Retinal pigment epithelial cell (primary cell): ENCODE measurements at places on chromosomes 16 and 17.

GRCh38 chr16:61842666-61843065 lies 193.6 kb downstream of the CDH8 start:
- no peak for DNase-seq

- DNase-seq, result no peak
These were observed 4.7 kb downstream of the COQ7 start for GRCh38 chr16:19071811-19072777.

- no peak for DNase-seq
These were observed 97.5 kb downstream of the CYLD start for GRCh38 chr16:50839356-50839755.

DNA sequence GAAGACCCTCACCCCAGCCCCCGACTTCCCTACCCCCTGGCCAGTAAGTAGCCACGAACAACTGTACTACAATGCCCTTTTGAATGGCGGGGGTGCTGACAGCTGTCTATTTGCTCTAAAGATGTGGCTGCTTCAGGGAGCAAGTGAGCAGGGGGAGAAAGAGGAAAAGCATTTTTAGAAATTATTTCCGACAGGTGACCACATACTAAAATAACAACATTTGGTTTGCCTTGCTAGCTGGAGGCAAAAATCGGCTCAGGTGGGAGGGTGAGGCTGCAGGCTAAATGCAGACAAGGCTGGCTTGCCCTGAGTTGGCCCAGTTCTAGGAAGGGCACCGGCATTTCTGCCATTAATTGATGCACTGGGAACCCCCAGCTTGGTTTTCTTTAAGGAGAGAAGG lies 188.5 kb downstream of the XYLT1 start:
- DNase-seq, result no peak

DNA sequence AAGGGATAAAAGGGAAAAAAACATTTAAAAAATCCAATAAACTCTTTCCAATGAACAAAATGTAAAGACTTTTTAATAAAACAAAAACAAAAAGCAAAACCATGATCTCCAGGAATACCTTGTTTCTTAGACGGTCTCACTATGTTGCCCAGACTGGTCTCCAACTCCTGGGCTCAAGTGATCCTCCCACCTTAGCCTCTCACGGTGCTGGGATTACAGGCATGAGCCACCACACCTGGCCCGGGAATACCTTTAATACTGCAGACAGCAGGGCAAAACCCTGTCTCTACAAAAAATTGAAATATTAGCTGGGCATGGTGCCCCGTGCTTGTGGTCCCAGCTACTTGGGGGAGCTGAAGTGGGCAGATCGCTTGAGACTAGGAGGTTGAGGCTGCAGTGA lies 7.9 kb downstream of the RNF43 start:
- DNase-seq, result no peak

GRCh38 chr17:63039342-63039741 lies 73.3 kb downstream of the TANC2 start:
- no peak for DNase-seq

DNA sequence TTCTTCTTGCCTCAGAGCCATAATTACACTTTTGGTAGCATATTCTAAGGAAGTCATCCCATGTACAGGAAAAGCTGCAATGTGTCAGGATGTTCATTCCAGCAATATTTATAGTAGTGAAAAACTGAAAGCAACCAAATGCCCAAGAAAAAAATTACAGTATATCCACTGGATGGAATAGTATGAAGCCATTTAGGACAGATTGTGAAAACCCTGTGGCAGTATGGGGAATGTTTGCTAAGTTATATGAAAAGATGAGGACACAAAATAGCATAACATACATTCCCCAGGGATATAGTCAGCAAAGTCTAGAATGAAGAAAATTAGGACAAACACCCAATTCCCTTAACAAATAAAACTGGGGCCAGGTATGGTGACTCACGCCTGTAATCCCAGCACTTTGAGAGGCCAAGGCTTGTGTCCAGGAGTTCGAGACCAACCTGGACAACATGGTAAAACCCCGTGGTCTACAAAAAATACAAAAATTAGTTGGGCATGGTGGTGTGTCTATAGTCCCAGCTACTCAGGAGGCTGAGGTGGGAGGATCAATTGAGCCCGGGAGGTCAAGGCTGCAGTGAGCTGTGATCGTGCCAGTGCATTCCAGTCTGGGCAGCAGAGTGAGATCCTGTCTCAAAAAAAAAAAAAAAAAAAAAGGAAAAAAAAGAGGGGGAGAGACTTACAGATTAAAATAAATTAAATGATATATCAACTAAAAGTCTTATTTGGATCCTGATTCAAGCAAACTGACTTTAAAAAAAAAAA lies 2.3 kb downstream of the LRRC3C start:
- peak; percentile 37 for DNase-seq

GRCh38 chr17:4806456-4806776 lies 536 bp upstream of the PLD2 start:
- DNase-seq, result no peak

DNA sequence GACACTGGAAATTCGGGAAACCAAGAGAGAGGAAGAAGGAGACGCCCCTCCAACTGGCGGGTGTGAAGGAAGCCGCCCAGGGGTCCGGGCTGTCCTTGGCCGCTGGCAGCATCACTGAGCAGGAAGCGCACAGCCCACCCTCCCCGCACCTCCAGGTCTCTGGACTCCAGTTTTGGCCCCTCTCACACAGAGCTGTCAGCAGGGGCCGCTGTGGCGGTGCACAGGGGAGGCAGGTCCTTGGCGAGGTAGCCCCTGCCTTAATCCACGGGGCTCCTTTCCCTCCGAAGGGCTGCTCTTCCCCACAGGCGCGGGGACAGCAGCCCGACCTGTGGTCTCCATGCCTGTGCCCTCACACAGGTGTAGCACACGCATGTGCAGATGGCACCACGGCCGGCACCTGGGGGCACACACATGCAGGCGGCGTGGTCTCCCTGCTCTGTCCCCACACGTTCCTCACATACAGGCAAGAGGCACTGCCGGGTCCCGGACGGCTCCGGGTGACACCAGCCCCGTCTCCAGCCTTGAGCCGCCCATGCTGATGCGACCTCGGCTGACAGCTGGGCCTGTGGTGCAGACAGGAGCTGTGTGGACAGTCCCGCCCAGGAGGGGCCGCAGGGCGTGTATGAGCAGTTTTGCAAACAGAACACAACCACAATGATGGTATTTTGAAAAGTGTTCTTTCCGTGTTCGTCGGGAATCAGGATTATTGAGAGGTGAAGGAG lies 26.6 kb upstream of the CHMP6 start:
- no peak for DNase-seq

DNA sequence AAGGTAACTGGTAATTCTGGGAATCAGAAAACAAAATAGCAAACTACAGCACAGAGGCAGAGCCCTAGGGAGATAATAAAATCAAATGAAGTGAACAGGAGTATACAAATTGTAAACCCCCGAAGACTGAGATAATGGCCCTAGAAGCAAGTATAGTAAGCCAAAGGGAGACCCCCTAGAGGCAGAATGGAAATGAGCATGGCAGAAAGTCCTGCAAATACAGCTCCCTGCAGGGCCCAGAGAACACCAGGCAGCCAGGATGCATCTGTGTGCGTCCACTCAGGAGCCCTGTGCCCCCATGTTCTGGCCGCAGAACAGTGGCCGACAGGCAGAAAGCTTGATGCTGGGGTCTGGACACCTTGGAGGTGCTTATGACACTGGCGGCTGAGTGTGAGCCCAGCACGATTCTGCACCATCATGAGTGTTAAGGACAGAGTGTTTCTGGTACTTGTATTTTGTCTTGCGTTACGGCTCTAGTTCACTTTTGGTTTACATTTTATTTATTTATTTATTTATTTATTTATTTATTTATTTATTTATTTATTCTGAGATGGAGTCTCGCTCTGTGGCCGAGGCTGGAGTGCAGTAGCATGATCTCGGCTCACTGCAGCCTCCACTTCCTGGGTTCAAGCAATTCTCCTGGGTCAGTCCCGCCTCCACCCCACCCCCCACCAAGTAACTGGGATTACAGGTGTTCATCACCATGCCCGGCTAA lies 48.7 kb downstream of the RGS9 start:
- DNase-seq, result no peak

GRCh38 chr17:83075270-83075880 lies 4.0 kb upstream of the METRNL start:
- DNase-seq, result no peak

DNA sequence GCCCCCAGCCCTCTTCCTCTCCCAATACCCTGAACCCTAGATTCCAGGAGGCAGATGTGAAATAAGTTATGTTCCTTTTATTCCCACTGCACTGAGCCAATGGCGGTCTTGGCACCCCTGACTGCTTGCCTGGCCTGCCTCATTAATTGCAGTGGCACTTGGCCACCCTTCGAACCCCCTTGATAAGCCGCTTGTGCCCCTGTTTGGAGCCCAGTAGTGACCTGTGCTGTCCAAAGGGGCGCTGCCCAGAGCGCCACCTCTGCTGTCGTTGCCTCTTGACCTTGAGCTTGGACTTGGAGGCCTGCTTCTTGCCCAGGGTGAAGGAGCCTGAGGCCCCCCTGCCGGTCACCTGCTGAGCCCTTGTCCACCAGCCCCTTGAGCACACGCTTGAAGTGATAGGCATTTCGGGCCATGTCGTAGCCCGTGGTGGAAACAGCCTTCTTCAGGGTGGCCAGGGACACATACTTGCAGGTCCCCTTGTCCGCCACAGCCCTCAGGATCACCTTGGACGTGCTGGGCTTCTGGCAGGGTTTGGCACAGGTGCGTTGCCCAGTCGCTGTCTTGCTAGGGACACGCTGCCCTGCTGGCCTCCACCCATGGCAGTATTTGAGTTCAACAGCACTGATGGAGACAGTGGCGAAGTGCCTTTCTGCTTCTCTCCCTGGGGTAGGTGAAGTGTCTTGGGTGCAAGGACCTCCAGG lies 5.7 kb downstream of the SGCA start:
- no peak for DNase-seq

DNA sequence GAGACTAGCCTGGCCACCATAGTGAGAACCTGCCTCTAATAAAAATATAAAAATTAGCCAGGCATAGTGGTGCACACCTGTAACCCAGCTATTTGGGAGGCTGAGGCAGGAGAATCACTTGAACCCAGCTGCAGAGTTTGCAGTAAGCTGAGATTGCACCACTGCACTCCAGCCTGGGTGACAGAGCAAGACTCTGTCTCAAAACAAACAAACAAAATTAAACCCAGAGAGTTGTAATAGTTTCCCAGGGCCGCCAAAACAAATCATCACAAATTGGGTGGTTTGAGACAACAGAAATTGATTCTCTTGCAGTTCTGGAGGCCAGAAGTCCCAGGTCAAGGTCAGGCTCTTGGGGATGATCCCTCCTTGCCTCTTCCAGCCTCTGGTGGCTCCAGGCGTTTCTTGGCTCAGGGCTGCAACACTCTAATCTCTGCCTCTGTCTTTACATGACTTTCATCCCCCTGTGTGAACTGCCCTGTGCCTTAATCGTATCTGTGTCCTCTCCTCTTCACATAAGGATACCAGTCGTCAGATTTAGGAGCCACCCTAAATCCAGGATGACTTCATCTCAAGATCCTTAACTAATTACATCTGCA lies 100.3 kb upstream of the NOL11 start:
- DNase-seq, result no peak
